ENCODE measurements at places on chromosomes 2 and 18.

GRCh38 chr18:25408293-25408692 is 56.3 kb upstream of the ZNF521 start:
- DNase-seq = no peak

DNA sequence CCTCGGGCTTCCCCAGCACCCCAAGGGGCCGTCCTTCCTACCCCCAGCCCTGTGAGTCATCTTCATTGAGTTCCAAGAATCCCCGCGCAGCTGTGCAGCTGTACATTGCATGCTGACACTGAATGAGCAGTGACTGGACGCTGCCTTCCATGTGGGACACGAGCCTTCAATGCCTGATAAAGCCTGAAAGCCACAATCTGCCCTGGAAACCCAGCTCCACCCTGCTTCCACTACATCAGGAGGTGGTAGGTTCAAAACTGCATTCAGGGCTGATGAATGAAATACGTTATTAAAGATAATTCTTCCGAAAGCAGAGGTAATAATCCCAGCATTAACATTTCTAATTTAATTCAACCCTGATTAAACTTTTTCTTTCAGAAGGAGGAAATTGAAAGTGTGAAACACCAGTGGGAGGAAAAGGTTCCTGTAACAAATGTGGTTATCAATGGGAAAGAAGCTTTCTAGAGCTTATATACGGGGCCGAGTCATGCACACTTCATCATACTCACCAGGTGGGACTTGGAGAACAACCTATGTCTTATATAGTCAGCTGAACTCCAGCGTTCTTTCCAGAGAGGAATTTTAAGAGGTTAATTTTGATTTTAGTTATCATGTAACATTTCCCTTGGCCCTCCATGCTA is 360.1 kb downstream of the LPIN1 start:
- DNase-seq = peak; percentile 17

GRCh38 chr18:60147323-60147722 is 225.3 kb downstream of the MC4R start:
- DNase-seq = no peak

DNA sequence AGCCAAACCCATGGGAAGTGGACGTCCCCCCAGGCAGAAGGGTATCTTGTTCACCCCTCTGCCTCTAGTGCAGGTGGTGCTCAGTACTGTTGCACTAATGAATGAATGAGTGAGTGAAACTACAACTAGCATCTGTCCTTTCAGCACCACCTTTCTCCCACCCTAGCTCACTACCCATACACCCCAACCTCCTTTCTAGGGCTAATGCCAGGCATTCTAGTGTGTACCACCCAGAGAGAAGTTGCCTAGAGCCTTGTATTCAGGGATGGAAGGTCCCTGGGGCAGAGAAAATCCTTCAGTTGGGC is 22.5 kb downstream of the CCT7 start:
- DNase-seq = no peak

GRCh38 chr18:71951001-71951400 is 593.1 kb downstream of the CBLN2 start:
- DNase-seq = no peak

DNA sequence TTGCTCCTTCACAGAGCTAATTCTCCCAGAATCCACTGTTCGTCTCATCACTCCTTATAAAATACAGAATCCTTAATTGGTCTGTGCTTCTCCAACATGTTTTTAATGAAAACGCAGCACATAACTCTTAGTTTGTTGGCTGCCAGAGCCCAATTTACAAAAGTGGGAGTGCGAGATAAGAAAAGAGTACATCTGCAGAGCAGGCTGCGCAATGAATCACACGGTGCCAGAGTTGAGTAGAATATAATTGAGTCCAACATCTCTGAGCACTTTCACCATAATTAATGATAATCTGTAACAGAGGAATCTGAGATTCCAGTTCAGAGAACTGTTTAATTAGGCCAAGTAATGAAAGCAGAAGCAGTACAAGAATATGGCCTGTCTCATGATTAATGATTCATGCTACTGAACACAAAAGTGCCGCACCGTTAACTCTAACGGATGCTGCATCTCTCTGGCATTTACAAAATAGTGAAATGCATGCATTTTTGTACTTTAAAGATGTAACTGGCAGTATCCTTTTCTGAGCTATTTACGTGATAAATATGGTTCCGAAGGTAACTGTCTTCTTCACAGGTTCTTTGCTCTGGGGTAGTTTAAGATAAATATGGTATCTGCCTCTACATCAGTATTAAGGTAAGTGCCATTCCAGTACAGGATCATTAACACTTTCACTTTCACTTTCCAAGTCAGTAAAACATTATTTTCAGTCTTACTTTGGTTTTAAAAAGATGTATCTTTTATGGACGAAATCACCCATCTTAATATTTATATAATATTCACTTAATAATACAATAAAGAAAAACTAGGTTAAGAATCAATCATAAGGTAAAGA is 785.6 kb downstream of the NR4A2 start:
- no peak for DNase-seq

- no peak for DNase-seq
Measured at GRCh38 chr2:1642066-1642861, 102.1 kb downstream of the PXDN start.

DNA sequence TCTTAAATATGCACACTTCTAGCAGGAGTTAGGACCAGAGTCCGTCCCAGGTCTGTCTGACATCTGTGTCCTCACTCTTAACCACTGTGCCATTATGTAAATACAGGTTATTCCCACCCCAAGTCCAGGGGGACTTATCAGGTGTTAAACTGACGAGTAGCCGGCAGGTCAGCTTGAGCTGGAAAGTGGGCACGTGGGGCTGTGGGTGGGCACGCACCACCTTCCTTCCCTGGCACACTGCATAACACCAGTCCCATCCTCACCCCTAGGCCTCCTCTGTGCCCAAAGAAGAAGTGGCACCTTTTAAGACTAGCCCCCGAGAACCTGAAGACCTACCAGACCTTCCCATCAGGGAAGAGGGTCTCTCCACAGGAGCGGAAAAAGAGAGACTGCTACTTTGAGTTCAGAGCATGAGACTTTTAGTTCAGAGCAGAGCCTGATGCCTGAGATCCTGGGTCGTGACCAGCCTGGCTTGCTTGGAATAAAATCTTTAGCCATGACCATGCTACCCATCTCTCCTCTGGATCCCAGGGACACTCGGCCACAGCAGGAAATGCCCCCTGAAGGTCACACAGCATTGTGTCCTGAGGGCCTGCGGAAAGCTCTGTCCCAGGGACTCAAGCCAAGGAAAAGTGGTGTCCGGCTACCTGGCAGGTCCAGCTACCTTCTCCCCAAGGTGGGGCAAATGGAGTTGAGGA is 62.0 kb downstream of the CIB4 start:
- no peak for DNase-seq

GRCh38 chr2:200455958-200456421 is 53.9 kb downstream of the KCTD18 start:
- DNase-seq = no peak

DNA sequence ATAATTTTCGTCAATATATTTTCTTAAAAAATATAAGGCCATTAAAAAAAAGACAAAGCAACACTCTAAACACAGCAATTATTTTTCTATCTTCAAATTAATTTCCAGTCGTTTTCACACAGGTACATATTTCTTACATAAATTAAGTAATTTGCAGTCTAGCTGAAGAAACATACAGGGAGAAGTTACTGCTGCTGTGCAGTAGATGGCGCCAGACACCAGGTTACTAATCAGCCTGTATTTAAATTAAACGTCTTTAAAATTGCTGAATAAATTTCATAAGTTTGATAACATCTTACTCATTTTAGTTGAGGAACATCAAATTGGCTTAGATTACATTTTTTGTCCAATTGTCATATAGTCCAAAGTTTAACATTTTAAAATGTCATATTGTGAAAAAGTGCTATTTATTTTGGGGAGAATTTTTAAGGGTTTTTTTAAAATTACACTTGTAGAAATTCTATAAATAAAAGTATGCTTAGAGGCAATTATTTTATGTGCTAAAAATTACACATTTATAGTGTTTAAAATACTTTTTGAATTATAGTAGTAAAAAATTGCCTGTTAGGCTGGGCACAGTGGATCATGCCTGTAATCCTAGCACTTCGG is 88.4 kb downstream of the PMAIP1 start:
- DNase-seq = peak; percentile 59

DNA sequence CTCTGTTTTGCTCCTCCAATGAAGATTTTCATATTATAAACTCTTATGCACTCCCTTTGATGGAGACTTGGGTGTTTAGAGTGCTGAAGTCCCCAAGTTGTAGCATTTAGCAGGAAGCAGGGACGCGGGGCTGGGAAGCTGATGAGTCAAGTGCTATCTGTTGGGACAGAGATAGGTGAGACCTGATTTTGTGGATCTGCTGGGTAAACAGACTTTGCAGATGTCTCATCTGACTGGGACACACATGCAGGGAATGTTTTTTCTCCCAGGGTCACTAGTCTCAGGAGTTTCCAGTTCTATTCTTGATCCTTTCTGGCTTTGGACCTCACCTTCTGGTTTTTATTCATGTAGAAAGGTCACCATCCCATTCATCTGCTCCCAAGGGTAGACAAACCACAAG is 79.7 kb upstream of the ACAA2 start:
- no peak for DNase-seq

GRCh38 chr2:112794131-112794733 is 9.9 kb upstream of the IL1A start:
- DNase-seq = peak; percentile 23

- DNase-seq = no peak
Measured at GRCh38 chr2:127124426-127124825, 17.5 kb upstream of the BIN1 start.

- DNase-seq = no peak
Measured at GRCh38 chr2:185436787-185437372, 301.7 kb upstream of the FSIP2 start.

DNA sequence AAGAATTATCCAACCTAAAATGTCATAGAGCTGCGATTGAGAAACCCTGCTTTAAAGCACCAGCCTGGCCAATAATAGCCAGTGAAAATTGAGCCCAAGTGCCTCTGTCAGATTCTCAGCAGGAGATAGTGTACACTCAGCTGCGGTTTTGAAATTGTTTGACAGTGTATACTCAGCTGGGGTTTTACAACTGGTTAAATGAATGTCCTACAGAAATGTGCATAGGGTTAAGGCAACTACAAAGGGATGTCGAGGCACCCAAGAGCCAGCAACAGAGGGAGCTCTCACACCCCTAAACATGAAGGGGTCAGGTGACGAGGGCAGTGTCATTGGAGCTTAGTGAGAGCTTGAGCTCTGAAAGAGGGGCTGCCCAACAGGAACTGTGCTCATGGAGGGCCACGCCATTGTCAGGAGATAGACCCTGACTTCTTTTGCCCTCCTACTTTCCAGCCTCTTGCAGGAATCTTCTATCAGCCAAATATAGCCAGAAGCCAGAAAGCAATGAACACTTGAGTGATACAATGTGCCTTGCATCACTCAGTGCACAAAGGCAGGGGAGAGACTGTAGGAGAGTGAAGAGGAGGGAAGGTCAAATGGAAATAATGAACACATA is 15.1 kb downstream of the ACTG2 start:
- peak; percentile 64 for DNase-seq

DNA sequence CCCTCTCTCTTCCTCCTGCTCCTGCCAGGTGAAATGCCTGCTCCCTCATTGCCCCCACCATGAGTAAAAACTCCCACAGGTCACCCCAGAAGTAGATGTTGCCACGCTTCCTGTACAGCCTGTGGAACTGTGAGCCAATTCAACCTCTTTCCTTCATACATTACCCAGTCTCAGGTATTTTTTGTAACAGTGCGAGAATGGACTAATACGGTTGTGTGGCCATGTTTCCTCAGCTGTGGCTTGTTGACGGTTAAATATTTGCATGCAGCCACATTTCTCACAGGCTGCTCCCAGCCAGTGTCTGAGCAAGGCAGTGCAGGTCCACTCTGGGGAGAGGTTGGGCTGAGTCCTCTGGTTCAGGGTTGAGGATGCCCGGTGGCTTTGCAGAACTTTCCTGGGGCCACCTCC is 27.8 kb upstream of the COPS8 start:
- DNase-seq = no peak

GRCh38 chr18:36786686-36787085 is 42.1 kb downstream of the TPGS2 start:
- DNase-seq = no peak

DNA sequence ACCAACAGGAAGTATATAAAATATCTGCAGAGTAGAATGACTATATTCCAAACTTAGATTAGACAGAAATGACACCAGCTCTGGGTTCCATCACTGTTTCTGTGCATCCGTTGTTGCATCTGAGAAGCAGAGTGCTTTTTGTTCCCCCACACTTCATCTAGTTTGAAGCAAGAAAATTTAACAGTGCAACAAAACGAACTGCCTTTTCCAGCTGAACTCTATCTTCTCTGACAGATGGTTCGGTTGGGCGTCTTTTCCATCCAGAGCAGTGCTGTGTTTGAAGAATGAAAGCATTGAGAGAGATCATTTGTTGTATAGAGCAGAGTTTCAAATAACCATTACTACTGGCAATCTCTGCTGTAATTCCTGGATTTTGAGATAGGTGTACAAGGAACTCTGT is 757.5 kb downstream of the DPP10 start:
- DNase-seq = no peak

DNA sequence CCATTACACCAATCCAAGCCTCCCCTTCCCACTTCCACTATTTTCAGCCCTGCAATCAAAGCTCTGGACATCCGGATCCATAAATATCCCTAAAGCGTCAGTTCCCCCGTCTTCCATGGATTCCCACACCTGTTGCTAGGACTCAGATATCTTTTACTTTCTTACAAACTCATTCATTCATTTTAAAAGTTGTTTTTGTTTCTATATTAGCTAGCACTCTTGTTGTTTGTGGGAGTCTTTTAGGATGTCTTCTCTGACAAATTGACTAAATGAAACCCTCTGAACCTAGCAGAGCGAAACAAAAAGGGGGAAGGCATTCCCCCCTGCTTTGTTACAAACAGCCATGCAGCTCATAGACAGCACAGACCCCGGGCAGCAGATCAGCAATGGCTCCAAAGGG is 9.0 kb upstream of the NBAS start:
- DNase-seq = no peak

- no peak for DNase-seq
Measured at GRCh38 chr2:196168181-196168580, 3.2 kb downstream of the STK17B start.

DNA sequence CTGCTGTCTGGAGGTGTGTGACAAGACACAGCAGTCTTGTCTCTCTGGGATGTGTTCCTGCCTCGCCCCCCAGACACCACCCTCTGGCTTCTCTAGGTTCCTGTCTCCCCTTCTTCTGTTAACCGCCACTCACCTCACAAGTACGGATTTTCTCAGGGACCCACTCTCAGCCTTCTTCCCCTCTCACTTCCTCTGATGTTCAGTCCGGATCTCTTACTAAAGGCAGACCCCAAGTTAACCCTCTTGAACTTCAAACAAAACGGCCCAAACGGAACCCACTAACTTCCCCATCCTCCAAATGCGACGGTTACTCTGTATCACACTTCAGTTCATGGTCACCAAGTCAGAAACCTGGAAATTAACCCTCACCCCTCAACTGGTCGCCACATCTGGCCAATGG is 32.0 kb downstream of the B4GALT6 start:
- no peak for DNase-seq
